ENCODE measurements at places on chromosomes 7 and 10.
A peak's percentile ranks its signal among the peaks of the same experiment; 100 is the strongest.

DNA sequence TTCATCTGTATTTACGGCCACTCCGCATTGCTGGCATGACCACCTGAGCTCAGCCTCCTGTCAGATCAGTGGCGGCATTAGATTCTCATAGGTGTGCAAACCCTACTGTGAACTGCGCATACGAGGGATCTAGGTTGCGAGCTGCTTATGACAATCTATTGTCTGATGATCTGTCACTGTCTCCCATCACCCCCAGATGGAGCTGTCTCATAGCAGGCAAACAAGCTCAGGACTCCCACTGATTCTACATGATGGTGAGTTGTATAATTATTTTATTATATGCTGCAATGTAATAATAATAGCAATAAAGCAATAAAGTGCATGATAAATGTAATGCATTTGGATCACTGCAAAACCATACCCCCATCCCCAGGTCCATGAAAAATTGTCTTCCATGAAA lies 1172.9 kb upstream of the AUTS2 start:
- no peak for DNase-seq

- DNase-seq, result no peak
Measured at GRCh38 chr7:25770670-25771069, 381.3 kb upstream of the NFE2L3 start.

DNA sequence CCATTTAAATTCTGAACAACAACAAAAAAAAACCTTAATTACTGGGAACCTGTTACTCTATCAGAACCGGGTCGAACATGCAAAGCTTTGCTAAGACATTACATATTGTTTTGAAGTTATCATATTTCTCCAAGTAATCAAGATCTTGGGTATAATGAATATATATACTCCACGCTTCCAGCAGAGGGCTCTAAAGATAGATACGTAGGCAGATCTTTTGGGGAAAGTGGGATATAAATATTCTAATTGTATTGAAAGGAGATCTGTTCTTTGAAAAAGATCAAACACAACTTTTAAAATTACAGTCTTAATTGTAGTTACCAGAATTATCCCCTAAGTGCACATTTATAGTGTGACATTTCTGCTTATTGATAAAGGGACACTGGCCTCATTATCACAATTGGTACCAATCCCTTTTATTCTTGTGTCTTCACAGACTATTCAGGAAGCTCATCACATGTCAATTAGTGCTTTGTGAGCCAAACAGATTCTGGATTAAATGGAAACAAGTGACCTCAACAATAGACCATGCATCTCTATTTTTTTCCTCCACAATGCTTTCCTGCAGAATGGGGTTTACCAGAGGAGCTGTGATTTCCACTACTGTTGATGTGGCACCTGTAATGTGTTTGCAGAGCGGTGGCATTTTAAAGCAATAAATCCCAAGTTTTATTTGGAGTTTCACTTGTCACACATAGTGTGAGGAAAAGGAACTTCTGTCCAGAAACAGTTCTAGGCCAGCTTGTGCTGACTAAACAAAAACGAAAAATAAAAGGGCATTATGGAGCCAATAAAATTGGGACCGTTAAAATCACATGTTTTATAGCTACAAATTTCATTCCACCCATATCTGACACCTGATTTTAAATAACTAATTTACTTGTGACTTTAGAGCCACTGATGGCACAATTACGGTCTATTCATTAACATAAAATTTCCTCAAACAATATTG lies 122.4 kb downstream of the CTTNBP2 start:
- no peak for DNase-seq

- DNase-seq, result no peak
Measured at GRCh38 chr10:123147635-123148413, at the start of gene HMX2. TSS of gene HMX2 (plus strand) at chr10:123148136. CDS start at chr10:123148379, 243 bp downstream.

DNA sequence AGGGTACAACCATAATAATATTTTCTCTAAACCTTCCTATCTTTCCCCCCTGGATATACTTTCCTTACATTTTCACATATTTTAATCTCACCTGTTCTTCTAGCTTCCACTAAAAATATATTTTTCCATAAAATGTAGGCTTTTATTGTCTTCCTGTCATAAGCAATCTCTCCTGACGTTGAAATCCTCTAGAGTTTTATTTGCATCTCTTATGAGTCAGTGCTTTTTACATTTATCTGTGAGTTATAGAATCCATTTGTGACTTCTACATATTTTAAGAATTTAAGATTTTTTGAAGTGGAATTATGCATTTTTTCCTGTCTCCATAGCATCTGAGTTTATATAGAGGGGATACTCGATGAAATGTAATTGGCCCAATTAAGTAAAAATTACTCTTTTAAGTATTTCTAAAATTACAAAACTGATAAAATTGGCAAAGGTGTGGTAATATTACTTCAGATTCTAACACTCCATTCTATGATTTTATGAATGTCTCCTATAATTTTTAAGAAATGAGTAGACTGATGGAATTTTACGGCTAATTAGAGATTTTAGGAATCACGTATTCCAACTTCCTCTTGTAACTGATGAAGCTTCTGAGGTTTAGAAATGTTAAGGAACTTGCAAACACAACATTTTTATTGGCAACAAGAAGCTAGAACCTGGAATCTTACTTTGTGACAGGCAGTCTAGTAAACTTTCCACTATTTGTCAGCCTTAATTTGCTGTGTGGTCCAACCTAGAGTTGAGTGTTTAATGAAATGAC lies 422.9 kb upstream of the SEMA3A start:
- no peak for DNase-seq

DNA sequence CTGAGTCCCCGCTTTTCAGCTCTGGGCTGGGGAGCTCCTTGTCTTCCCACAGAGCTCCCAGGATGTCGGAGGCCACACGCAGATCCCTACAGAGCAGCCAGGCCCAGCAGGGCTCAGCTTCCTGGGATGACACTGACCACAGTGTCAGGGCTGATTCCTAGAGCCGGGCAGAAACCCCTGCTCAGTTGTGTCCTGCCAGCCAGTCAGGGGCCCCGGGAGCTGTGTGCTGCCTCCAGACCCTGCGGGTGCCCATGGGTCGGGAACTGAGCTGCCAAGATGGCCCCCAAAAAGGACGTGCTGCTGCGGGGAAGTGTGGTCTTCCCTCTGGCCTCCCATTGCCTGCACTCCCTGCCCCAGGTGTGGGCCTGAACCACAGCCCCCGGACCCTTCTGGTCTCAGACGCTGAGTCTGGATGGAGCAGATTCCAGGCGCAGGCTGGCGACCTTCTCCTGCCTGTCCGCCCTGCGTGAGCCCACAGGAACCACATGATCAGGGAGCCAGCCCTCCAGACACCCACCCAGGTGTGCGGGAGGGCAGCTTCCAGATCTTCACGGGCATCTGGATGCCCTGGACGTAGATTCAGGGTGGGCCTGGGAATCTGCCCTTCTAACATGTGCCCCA lies 217.4 kb downstream of the MAD1L1 start:
- peak; percentile 10 for DNase-seq

DNA sequence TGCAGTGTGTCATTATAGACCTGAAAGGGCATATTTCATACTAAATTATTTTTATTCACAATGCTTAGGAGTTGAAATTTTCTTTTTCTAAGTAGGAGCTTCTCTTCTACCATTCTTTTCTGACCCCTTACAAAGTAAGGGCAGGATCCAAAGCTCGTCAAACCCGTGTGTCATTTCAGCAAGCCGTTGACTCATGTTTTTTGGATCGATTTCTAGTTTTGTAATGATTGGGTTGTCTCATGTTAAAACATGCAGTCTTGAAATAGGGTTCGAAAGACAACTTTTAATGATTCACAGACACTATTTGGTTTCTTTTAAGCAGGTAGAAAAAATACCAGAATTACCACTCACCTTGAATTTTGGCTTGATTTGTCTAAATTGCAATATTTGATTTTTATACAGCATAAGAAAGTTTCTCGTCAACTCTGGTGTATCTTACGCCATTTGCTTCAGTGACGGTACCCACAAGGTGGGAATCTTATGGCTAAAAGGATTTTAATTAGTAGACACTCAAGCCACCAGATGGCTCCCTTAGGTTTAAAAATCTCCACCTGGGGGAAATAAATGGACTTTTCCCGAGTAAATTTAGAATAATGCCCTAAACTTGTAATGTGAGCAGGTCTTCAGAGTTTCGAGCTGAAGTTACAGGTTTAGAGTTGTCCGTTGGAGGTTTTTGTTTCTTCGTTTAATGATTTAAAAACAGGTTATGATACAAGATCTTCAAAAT lies 283.4 kb downstream of the CCDC3 start:
- DNase-seq, result no peak
